RPMI7951 (cell line): ENCODE measurements at places on chromosomes 7 and 10. TPM values are rescaled to one million over a fixed set of nuclear protein-coding genes. Genes with fewer than 3 reads are reported as not detected.
A peak's percentile ranks its signal among the peaks of the same experiment; 100 is the strongest.

AKR1C1 gene
- total RNA-seq, result 14.2 and 20.2 TPM in 2 replicates

LRMDA gene
- 7.9 and 11.7 TPM in 2 replicates for total RNA-seq

CPN1 gene
- not detected in 2 replicates for total RNA-seq

GPRIN2 gene
- total RNA-seq, result not detected in 2 replicates

EGFR gene
- 36.7 and 40.9 TPM in 2 replicates for total RNA-seq

TWIST1 gene
- 32.0 and 36.8 TPM in 2 replicates for total RNA-seq

IFIT1B gene
- total RNA-seq, result not detected in 2 replicates

CRPPA gene
- total RNA-seq, result 2.8 and 3.4 TPM in 2 replicates

TFEC gene
- total RNA-seq, result under 0.01 TPM in 1 of 2 replicates, not detected in the other

WNT8B gene
- not detected in 2 replicates for total RNA-seq

DNA sequence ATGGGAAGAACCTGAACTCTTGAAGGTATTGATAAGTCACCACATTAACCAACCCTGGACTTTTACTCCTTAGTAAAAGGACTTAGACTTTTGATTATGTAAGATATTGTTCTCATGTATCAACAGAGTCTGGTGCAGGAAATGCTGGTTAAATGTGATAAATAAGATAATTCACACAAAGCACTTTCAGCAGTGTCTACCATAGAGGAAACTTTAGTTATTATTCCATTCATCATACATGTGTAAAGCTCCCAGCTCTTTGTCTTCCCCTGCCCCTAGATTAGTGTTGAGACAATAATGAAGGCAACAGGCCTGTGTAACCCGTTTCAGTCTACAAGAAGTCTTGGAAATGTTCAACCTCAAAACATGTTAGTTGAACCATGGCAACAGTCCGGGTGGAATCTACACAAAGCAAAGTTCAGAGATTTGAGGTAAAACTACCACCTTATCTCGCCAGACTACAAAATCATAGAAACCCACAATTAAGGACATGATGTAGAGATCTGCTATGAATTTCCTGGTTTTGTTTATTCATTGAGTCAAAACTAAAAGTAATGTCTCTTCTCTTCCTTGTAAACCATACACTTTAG, 109.9 kb upstream of the ADO start:
- DNase-seq, result no peak

GRCh38 chr10:127175357-127176110, 20.9 kb downstream of the INSYN2A start:
- no peak for DNase-seq

- no peak for DNase-seq
Observed at GRCh38 chr7:4102231-4102841, 579.8 kb upstream of the FOXK1 start.

GRCh38 chr10:35451151-35452016, 115.1 kb downstream of the CCNY start:
- DNase-seq, result no peak

DNA sequence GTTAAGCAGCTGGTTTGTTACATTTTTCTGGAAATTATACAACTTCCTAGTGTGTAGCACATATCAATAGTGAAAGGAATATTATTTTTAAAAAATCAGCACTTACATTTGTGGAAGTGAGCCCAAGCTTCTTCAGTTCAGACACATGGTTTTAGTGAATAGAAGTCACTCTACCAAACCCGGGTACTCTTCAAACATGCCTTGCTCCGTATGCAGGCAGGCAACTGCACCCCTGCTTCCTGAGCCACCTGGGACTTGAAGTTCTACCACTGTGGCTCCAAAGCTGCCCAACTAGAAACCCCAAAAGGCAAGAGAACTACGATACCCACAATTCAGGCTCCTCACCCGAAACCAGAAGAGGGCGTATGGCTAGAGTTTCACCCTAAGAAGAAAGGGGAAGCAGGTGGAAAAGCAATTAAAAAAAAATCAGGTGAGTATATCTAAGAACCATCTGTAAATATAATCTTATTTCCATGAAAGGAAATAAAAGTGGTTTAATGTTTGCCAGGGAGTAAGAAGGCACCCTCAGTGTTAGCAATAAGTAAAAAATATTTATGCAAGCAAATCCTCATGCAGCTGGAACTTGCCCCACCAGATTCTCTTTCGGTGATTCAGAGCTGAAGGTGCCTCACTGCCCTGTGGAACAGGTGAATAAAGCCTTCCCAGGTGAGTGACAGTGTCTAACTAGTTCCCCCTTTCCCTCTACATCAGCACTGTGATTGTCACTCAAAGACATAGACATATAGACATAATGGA, at the start of gene MACC1:
TSS of gene MACC1 (minus strand) at position 192 of the 756 bp plus-strand sequence. CDS start 55,522 bp downstream, outside the sequence.
- no peak for DNase-seq

GRCh38 chr10:131972474-131973071, 9.2 kb downstream of the BNIP3 start:
- DNase-seq, result no peak

- no peak for DNase-seq
Observed at GRCh38 chr10:21625623-21626229, 91.7 kb downstream of the MLLT10 start.

DNA sequence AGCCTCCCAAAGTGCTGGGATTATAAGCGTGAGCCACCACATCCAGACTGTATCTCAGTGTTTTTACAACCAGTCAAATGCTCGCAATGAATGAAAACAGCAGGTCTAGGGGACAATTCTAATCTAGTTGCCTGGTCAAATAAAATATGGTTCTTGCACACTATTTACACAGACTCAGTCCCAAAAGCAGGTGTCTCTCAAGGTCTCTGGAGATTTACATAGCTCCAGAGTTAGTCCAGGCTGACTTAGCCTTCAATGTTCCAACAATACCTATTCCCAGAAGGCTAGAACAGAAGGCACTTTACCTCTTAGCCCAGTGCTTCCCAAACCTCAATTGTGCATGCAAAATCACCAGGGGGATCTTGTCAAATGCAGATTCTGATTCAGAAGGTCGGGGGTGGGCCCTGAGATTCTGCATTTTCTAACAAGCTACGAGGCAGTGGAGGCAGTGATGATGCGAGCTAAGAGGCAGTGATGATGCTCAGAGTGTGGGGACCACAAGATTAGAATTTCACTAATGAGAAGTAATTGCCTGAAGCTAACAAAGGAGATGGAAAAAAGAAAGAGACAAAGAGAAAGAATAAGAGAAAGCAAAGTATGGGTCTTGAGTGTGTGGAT, 6.4 kb downstream of the KIAA1549 start:
- DNase-seq, result no peak

- DNase-seq, result no peak
Observed at GRCh38 chr10:78513986-78514385, 480.3 kb downstream of the RPS24 start.

DNA sequence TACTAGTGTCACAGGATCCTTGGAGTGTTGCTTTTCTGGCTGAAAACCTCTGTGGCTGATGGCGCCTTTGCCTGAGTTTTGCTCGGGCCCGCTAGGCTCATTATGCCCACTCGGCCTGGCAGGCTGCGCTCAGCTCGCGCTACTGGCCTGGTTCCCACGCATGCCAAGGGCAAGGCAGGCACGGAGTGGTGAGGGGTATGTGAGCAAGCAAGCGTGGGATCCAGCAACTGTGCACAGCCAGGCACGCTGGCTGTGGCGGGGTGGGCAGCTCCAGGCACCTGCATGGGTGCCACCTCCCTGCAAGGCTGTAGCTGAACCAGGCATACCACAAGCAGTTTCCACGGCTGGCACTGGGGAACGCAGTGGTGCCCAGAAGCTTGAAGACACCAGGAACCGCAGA, 562.6 kb downstream of the GRM8 start:
- DNase-seq, result no peak

- no peak for DNase-seq
Observed at GRCh38 chr10:120132811-120133210, 240.3 kb downstream of the SEC23IP start.

- no peak for DNase-seq
Observed at GRCh38 chr7:128265906-128266300, 24.8 kb downstream of the LEP start.

- DNase-seq, result no peak
Observed at GRCh38 chr10:44956717-44957706, 2.6 kb upstream of the RASSF4 start.

DNA sequence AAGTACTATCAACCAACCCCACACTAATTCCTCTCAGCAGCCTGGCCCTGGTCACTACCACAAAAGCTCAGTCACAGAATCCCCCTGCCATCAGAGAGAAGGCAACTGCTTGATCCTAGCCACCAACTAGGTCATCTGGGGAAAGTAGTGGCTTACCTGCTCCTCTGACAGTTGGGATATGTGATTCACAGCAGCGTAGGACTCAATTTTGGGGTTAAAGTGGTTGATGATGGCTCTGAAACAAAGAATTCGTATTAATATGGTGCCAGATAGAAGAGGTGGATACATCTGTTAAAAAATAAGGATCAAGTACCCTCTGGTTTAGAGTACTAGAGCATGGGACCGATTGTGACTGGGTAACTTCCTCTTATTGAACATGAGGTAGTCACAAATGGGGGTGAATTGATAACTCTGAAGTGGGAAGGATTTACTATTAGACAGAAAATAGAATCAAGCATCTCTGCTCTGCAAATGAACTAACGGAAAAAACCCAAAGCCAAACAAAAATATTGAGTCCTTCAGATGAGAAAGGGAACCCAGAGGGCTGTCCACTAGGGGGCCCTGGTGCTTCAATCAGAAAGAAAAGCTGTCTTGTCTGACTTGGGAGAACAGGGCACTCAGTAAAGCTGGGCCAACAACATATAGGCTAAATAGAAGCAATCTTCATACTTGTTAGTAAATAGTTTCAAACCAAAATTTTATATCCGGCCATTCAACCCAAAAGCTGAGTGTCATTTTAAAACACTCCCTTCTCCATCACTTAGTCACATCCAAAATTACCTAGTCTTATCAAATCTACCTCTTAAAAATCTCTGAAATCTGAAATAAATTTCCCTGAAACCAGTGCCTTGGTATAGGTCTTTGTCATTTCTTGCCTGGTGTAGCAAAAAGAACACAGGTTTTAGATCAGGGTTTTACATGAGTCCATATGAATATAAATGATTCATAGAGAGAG, 45.9 kb upstream of the KCNIP2 start:
- DNase-seq, result peak; percentile 61
